ENCODE measurements at places on chromosomes 4 and X.

- peak; percentile 51 for DNase-seq
Observed at GRCh38 chrX:2500091-2500802, 529 bp downstream of the DHRSX start.

GRCh38 chr4:7307394-7308099, 115.2 kb downstream of the SORCS2 start:
- DNase-seq: no peak

DNA sequence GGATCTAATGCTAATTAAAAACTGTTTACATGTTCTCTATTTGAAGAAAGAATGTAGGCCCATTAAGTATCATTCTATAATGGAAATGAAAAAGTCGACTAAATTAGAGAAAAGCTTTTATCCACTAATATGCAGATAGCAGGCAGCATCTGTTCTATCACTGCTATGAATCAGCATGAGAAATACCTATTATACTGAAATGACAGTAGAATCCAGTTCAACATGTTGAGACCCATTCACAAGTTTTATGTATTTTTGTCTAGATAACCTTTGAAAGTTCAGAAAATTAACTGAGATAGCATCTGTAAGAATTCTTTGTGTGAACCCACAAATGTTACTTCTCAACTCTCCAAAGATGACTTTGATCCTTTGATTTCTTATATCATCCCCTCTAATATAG, 1254.4 kb upstream of the ADGRL3 start:
- DNase-seq: no peak

DNA sequence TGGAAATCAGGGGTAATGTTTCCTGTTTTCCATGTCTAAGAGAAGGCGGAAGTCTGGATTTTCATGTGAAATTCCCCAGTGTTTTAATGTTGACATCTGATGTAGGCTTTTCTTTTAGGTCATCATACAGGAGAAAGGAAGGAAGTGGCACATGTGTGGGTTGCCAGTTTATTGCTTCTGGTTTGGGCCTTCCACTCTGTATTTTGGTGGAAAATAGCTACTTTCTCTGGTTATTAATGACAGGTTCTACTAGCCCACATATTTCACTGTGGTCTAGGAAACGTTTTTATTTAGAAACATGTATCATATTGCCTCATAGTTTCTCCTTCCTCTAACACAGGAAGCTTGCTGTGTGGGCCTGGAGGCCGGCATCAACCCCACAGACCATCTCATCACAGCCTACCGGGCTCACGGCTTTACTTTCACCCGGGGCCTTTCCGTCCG, 7.2 kb downstream of the PDHA1 start:
- DNase-seq: no peak

DNA sequence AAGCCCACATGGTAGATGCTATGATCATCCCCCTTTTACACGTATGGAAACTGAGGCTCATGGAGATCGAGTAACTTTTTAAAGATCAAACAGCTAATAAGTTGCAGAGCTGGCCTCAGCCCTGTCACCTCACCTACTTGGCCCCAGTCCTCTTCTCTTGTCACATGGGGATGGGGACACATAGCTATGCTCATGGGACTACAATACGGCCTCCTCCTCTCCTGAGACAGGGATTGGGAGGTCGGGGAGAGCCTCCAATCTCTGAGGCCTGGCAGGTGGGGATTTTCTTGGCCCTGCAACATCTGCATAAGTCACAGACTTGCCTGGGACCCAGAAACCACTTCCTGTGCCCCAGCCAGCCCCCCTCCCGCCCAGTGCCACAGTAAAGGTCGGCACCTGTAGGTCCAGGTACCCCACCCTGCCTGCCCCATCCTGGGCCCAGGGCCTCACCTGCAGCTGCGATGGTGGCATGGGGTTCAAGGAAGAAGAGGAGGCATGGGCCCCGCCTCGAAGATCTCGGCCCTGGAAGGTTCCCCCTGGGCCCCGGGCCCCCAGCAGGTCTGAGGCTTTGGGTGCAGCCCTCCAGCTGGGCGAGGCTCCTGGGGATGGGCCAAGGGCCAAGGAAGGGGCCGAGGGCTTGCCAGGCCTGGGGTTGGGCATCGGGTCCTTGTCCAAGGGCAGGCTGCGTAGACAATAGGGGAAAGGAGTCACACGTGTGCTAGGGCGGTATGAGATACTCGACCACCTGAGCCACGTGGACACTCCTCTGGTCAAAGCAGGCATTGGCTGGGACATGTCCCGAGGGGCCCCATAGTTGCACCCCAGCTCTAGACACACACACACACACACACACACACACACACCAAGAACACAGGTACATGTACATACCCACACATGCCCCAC, 6.4 kb downstream of the FOXP3 start:
- no peak for DNase-seq

- no peak for DNase-seq
Observed at GRCh38 chr4:113645288-113645687, 116.2 kb downstream of the CAMK2D start.

- DNase-seq: no peak
Observed at GRCh38 chr4:35516102-35516501, 728.2 kb downstream of the ARAP2 start.

DNA sequence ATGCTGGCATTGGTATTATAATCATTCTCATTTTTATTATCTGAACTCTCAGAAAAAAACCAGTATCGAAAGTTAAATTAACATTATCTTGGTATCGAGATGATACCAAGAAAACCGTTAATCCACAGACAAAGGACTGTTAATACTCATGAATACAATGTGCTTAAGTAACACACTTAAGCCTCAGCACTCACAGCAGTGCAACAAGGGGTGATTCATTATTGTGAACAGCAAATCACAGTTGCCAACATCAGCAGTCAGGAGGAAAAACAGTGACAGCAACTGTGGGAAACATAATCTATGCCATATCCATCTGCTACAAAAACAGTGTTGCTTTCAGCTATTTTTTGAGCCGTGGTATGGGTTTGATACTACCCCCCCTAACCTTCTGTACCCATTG, 210.9 kb upstream of the ATOH1 start:
- DNase-seq: no peak

GRCh38 chr4:16764622-16765021, 133.8 kb downstream of the LDB2 start:
- DNase-seq: peak; percentile 57

- no peak for DNase-seq
Observed at GRCh38 chr4:8473920-8474590, 33.5 kb downstream of the TRMT44 start.

Data from WTC11 (cell line).